Tongue (tissue), 3 donors: ENCODE measurements at places on chromosomes 7 and 10. TPM values are rescaled to one million over a fixed set of nuclear protein-coding genes. Genes with fewer than 3 reads are reported as not detected.

DNA sequence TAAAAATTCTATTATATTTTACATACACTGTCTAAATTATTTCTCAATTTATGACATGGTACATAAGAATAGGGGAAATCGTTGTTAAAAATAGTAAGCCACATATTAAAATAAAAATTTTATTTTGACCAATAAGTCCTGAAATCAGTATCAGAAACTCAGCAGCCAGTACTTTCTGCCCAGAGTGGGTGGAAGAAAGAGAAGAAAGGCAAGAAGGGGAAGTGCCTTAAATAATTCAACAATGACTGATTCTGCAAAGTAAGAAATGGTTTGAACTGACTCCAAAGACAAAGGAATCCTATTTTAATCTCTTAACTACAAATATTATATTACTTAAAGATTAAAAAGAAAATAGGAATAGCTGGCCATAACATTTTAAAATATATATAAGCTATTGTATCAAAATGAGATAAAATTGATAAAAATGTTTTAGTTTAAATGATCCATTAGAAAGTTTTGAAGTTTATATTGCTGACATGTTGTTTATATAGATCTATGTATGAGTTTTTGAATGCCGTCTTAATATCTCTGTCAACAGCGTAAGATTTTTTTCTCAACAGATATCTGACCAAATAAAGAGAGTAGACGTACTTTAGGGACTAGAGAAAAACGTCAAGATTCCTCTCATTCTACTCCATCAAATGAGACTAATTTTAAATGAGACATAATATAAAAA is 30.2 kb upstream of the NRCAM start:
- no peak for DNase-seq

DNA sequence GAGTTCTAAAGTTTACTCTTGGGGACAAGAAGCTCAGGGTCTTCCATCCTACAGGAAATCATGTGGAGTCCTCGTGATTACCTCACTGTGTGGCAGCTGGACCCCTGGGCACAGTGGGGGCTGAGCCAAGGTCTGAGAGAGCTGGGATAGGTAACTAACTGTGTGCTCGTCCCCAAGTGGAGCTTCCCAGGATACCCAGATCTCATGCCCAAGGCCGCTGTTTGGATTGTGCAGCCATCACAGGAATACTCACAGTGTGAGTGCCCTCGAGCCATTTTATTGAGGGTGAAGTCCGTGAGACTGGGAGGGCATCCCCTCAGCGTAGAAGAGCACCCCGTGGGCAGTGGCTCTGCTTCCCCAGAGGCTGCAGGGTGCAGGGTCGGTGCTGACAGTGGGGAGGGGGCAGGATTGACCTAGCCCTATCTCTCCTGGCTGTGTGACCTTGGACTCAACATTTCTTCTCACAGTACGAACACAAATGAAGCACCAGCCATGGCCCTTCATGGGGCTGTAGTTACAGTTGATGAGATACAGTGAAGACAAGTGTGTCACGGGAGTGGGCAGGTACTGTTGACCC is 69.6 kb upstream of the LEP start:
- no peak for DNase-seq

DNA sequence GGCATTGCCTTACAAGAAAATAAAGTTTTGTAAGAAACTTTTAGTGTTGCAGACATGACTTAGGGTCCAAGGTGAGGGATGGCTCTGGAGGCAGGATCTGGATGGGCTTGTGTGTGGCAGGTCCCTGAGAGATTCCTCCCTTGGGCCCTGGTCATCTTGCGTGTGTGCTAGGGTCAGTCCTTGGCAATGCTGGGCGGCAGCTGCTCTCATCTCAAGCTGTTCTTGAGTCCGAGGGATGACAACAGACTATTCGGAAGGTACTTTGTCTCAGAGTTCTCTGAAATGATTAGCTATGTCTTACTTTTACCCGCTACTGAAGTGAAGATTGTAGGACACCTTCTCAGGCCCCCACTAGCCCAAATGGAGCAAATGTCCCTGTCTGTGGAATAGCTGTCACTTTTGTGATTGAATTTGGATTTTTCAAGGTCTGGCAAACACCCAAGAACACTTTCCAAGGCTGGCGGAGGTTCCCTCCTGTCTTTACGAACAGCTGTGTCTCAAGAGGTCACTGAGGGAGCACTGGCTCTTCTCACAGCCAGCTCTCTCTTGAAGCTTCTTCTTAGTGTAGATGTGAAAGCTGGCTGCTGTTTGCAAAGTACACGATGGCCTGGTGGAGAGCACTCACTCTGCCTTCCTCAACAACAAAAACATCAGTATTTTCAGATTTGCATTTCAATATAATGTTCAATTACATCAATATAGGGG is 253.6 kb downstream of the STK31 start:
- peak; percentile 70 for DNase-seq

GRCh38 chr7:106947244-106947728 is 82.2 kb downstream of the PIK3CG start:
- DNase-seq = peak; percentile 83

- DNase-seq = no peak
Observed at GRCh38 chr7:135231686-135232085, 2.0 kb upstream of the STRA8 start.

DNA sequence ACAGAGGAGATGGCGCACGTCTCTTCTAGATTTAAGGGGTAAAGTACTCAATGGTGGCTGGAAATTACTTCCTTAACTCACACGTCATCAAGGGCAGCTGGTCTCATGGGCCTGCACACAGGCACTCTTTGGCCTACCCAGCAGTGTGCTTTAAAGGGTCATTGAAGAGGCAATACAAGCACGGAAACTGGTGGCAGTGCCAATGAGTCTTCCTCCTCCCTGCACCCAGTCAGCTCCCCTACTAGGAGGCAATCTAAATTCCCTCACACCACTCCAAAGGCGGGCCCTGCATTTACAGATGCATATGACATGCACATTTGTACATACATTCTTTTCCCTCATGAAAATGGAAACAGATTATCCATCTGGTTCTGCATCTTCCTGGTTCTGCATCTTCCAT is 47.4 kb downstream of the PPIF start:
- no peak for DNase-seq

GRCh38 chr10:11018432-11018841 is 765 bp downstream of the CELF2 start:
- peak; percentile 53 for DNase-seq

GRCh38 chr10:36542493-36542892 is 582.9 kb upstream of the ANKRD30A start:
- no peak for DNase-seq

GRCh38 chr7:146701166-146701565 is 584.6 kb downstream of the CNTNAP2 start:
- DNase-seq = no peak

GRCh38 chr10:122271076-122271475 is at the start of gene BTBD16:
BTBD16 (plus strand) TSS chr10:122271296; CDS start chr10:122275082, 3,786 bp downstream.
- no peak for DNase-seq

- peak; percentile 70 for DNase-seq
Observed at GRCh38 chr10:122164023-122164601, 107.0 kb upstream of the BTBD16 start.

- DNase-seq = no peak
Observed at GRCh38 chr7:124879103-124879502, 50.5 kb downstream of the POT1 start.

DNA sequence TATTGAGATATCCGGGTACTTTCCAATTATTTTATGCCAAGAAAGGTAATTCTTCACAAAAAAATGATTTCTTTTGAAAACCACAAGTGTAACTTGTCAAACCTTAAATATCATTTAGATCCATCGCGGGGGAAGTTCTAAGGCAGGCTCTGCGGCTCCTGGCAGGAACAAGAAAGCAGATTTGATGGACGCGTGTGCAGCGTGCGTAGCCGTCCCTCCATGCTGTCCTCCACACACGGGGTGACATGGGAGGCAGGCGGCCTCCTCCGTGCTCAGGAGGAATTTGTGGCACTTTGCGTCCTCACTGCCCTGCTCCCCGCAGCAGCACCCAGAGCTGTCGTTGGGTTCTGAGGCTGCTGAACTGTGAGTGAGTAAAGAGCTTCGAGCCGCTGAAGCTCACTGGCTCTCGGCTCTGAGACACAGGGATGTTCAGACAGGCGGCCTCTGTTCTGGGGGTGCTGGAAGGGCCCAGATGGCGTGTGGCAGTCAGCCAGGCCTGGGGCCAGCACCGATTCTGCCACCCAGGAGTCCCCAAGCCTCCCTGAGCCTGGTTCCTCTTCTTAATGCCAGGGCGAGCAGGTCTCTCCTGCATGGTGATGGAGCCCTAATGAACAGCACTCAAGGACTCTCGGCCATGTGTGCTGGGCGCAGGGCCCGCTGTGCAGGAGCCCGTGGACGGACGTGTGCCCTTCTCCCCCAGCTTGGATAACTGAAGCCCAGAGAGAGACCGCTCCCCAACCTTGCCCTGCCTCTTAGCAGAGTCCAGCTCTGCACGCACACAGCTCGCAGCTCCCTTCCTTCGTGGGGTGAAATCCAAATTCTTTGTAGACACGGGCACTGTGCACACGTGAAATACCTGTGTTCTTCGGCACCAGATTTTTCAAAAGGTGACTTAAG is 185.4 kb upstream of the SHH start:
- DNase-seq = no peak

DNA sequence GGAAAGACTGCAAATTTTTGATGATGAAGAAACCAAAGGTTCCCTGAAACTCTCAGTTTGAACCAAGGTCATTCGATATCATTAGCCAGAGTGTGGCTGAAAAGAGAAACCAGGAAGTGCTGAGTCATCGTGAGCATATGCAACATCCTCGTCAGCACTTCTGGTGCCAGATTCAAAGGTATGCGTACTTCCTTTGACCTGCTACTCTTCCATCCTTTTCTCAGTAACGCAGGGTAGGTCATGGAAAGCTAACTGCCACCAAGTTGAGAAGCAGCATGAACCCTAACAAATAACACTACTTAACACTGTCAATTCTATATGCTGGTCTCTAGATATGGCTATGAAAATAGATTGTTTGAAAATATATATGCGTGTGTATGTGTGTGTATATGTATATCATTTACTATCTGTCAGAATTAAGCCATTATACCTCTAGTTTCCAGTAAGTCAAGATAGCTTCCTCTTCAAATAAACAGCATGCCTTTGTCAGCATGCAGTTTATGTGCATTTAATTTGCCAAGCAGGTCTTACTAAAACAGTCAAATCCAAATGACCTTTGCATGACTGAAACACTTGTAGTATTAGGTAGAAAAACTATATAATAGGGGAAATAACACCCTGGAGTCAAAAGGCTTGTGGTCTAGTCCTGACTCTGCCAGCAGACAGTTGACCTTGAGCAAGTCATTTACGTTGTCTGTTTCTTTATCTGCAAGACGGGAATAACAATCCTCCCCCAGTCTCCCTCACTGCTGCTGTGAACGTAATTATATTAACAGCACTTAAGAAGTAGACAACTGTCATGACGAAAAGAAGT is 26.4 kb downstream of the CDK6 start:
- DNase-seq = peak; percentile 75

DNA sequence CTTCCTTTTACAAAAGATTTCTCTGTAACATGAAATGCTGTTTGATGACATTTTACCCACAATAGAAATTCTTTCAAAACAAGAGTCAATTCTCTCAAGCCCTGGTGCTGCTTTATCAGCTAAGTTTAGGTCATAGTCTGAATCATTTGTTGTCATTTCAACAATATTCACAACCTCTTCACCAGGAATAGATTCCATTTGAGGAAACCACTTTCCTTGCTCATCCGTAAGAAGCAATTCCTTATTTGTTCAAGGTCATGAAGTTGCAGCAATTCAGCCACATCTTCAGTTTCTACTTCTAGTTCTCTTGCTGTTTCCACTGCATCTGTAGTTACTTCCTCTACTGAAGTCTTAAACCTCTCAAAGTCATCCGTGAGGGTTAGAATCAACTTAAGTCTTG is 315.3 kb downstream of the TYW1 start:
- DNase-seq = no peak

DNA sequence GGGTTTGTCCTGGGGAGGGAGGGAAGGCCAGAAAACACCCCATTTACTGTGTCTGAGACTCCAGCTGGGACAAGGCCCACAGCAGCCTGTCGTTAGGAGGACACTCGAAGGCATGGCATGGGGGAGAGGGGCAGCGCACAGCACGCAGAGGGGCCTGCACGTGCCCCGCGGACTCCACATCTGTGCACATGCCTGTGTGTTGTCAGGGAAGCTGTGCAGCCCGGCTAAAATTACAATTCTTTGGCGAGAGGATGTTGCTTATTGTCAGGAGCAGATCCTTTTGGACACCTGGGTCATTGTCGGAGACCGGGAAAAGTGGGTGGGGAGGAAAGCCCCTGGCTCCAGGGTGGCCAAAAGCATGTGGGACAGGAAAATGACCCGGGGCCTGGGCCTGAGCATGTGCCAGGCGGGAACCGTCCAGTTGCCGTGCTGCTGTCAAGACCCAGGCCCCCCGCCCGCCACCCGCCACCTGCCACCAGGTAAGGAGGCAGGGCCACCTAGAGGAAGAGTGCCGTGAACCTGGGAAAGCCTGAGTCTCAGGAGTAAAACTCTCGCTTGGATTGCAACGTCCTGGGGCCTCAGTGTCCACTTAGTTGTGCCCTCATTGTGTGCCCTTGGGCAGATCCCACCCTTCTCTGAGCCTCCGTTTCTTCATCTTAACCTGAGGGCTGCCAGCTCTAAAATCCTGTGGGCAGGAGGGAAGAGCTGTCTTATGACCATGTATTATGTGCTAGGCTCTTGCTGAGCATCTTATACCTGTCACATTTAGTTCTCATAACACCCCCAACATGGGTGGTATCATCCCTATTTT is 7.2 kb downstream of the VSIR start:
- DNase-seq = peak; percentile 32

GRCh38 chr10:114174695-114175188 is 739 bp upstream of the CCDC186 start:
- no peak for DNase-seq

- no peak for DNase-seq
Observed at GRCh38 chr10:451021-451471, 238.4 kb downstream of the DIP2C start.

DNA sequence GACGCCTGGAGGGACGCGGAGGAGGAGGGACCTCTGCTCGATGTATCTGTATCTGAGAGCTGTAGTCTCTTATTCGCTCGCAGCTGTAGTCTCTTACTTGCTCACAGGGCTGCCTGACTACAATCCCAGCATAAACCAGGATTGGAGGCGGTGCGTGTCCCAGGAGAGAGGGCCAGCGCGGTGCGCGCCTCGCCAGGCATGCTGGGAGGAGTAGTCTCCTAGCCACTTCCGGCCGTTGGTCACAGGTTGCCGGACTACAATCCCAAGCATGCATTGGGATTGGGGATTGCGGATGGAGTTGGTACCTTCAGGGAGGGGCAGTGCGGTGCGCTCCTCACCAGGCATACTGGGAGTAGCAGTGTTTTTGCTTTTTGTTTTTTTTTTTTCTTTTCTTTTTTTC is 421.7 kb upstream of the NUPR2 start:
- DNase-seq = no peak

GRCh38 chr7:50677638-50677996 is 105.1 kb downstream of the GRB10 start:
- DNase-seq = no peak

- peak; percentile 41 for DNase-seq
Observed at GRCh38 chr10:32210306-32211045, 136.5 kb downstream of the EPC1 start.

Gene NPTX2
- 4.3 TPM for total RNA-seq

Gene PDE1C
- 9.9 TPM for total RNA-seq

Gene MPP7
- total RNA-seq = 14.0 TPM

Gene ARHGAP22
- 2.1 TPM for total RNA-seq

Gene FAM25G
- total RNA-seq = not detected

Gene CHRM2
- 1.0 TPM for total RNA-seq

Gene KLHDC10
- 77.9 TPM for total RNA-seq

Gene OR6V1
- not detected for total RNA-seq

Gene TSPAN33
- total RNA-seq = 20.8 TPM

Gene TUBB8
- not detected for total RNA-seq

Gene SLC26A5
- total RNA-seq = 0.21 TPM
